Stimulated activated CD8-positive, alpha-beta memory T cell treated with anti-CD3 and anti-CD28 coated beads, Interleukin-2, amount 100 ng/mL, for 1 hour (primary cell): ENCODE measurements at places on chromosomes 1 and 21.

GRCh38 chr1:30724655-30725421 is 1.5 kb upstream of the MATN1 start:
- no peak for DNase-seq

DNA sequence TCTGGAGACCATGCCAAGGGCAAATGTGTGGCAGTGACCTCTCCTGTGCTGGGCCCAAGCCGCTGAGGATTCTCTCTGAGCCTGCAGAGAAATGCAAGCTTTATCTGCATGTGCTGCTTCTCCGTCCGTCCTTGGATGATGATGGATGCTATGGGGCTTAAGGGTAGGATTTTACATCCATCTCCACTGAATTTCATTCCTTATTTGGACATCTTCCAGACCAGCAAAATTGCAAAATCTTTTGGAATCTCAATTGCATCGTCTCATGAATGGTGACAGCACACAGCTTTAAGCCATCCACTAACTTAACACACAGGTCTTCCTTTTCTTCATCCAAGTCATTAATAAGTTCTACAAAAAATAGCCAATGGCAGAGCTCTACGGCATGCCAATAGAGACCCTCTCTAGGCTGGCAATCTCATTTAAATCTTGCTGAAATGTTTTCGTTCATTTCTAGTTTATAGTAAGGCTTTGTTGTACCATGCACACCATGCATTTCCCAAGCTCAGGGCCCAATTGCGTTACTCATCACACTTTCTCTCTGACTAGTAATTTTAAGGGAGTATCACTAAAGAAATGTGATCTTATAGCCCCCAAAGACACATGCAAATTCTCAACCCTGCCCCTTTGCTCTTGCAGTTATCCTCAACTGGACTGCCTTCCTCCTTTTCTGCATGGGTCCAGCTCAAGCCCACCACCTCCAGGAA is 11.1 kb downstream of the BATF3 start:
- no peak for DNase-seq

DNA sequence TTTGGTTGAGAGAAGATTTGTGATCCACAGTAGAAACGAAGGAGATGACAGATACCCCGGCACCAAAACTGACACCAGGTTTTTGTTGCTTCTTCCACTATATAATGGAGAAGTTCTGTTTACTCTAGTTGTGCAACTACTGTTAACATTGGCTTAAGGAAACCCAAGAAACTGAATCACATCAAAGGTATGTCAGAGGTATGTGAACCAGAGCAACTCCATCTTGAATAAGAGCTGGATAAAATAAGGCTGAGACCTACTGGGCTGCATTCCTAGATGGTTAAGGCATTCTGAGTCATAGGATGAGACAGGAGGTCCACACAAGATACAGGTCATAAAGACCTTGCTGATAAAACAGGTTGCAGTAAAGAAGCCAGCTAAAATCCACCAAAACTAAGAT is 173.7 kb upstream of the CAMK1G start:
- DNase-seq, result no peak

DNA sequence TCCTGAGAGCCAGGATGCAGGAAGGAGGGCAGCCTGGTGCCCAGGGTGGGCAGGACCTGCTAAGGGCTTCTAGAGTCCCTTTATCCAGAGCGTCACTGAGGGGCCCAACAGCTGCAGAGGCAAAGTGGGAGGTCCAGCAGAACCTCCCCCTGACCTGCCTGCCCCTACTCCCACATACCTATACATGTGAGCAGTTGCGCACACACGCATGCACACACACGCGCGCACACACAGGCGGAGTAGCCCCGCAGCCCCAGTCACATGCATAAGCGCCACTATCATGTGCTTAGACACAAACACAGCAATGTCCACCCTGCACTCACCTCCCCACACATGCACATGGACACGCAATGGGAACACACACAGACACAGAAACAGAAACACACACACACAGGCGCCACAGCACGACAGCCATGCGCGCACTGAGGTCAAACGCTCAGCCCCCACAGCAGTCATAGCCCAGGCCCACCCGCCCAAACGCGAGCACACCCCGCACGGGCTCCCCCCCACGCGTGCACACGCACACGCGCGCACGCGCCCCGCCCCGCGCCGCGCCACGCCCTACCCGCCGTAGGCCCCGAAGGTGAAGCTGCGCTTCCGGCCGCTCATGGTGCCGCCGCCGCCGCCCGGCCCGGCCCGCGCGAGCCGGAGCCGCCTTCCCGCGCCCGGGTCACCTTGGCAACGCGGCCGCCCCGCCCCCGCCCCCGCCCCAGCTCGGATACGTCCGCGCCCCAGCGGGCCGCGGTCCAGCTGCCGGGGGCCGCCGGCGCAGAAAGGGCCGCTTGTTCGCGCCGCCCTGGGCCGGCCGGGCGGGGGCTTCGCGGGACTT is 17.7 kb downstream of the RAP1GAP start:
- no peak for DNase-seq

GRCh38 chr1:230868736-230869385 is 540 bp upstream of the C1orf198 start:
- no peak for DNase-seq

DNA sequence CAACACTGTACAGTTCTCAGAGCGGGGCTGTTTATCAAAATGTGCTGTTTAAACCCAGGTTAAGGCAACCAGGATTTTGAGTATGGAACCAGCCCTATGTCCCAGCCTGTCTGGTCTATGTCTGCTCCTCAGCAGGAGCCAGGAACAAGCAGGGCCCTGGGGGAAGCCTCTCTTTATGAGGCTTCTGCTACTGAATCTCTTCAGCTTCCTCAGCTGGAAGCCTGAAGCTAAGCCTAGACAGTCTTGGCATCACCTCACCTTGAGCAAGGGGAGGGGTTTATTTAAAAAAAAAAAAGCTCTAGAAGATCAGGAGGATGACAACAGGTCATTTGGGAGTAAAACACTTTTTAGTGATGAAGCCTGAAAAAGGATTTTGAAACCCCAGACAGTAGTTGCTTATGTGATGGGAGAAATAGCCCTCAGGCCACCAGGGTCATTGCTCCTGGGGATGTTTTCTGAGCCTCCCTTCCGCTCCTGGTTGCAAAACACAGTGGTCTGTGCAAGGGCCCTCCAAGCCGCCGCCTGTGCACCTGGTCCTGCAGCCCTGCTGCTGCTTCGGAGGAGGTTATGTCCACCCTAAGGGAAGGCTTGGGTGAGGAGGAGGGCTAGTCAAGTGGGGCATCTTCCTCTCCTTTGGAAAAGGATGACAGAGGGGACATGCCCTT is 21.8 kb upstream of the GRHL3 start:
- no peak for DNase-seq

GRCh38 chr1:180785291-180785690 is 127.4 kb upstream of the KIAA1614 start:
- no peak for DNase-seq

DNA sequence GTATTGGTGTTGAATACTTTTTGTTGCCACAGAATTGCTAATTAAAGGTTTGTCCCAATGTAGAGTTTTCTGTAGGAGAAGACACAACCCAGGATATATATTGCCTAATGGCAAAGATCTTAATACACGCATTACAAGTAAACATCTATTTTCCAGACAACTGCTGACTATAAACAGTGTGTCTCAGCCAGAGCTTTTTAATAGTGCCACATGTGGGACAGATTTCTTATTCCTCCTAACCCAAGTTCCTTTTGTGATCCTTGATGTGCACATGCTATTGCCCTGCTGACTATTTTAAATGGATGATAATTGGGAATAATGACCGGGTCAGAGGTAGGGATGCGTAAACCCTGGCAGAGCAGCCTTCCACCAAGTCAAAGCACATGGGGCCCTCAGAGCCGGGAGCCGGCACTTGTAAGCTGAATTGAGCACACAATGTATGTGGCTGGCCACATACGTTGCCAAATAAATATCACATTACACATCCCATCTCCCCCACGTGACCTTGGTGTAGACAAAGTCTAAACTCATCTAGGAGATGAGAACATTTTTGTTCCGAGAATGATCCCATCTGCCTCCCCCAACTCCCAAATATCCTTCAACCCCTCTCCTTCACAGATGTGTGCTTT is 209.8 kb upstream of the NFIA start:
- no peak for DNase-seq

DNA sequence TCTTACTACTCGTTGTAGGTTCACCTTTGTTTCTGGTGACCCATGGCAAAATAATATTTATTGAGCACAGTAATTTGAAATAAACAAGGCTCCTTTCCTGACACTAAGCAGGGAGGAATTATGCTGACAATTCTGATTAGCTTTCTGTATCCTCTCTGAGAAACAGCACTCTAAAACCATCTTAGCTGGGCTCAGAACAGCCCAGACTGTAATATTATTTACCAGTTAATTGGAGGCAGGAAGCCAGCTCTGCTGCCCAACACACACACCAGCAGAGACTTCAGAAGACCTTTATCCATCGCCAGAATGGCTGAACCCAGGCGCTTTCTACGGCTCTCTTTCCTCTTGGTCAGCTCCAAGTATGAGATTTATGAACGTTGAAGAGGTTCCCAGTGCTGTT is 77.6 kb upstream of the FMN2 start:
- DNase-seq, result no peak

DNA sequence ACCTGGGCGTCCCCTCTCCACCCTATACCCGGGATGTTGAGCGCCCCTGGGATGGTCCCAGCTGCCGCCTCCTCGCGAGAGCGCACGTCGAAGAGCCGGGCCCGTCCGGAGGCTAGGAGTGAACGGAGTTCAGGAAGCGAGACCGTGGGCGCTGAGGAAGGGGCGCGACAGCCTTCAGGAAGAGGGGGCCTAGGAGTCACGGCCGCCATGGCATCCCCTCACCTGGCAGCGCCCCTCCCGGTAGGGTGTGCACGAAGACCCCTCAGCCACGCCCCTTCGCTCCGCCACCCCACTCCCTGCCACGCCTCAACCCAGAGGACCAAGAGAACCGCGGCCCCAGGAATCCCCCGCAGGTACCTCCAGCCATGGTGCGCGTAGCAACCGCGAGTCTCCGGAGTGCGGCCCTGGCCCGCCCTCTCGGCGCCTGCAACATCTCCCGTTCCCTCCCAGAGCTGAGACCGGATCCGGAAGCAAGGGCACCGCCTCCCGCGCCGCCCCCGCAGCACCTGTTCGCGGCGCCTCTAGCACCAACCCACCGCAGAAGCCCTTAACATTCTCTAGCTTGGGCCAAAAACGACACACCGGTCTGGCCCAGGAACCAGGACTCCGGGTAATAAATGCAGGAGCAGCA is at the start of gene TSTD1:
Gene TSTD1, minus strand, starts transcription at position 442 of the 631 bp plus-strand sequence. Its CDS starts 75 bp downstream, at position 367.
- peak; percentile 73 for DNase-seq

- DNase-seq, result peak; percentile 56
Measured at GRCh38 chr1:248862998-248863881, 4.4 kb upstream of the ZNF692 start.

GRCh38 chr1:37317870-37318467 is 156.4 kb upstream of the ZC3H12A start:
- DNase-seq, result no peak

DNA sequence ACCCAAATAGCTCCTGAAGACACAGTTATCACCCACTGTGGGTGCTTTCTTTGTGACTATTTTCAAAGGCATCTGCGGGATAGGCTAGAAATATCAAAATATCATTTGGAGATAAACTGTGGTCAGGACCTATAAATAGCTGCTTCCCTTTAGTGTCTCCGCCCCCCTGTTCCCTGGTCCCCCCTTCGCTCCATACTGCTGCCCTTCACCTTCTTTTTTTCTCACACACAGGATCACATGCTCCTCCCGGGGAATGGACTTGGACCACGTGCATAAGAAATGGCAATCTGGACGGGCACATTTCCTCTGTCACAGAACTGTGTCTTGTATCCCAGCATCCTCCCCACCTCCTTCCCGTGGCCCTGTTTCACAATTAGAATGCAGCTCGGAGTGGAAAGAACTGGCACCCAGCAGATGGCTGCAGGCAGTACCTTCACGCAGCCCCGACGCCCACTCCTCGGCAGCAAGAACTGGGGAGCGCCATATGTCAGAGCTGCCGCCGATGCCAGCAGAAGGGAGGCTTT is 68.8 kb upstream of the SSX2IP start:
- no peak for DNase-seq

- DNase-seq, result no peak
Measured at GRCh38 chr21:45806042-45806441, 162.5 kb downstream of the PCBP3 start.

GRCh38 chr1:107934578-107934977 is 30.4 kb downstream of the VAV3 start:
- DNase-seq, result no peak

DNA sequence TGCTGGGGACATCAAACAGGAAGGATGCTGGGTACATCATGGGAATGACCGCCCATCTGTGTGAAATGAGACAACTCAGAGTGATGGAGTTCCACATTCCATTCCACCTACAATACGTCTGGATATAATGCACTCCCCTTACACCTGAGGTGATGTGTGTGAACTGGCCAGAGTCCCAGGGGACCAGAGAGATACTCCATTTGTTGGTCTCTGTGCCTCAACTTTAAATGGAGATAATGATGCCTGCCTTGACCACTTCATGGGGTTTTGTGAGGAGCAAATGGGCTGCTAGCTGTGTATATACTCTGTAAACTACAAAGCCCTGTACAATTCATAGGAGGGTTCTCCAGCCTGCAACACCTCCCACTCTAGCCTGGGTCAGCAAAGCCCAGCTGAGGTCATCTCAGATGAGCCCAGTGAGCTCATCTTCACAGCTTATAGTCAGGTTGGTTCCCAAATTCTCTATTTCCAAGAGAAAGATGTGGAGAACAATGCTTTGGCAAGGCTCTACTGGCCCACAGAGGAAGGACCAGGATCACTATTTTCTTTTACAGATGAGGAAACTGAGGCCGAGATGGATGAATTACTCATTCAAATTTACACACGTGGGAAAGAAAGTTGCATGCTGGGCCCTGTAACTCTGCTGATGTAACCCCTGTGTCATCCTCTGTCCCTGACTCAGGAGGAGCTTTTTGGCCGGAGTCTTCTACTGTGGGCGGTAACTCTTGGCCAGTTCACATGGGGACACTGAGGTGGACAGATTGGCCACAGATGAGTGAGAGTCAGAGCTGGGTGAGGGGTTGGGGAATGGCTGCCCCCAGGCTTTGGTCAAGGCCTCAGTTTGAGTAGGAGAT is 105.6 kb upstream of the GCLM start:
- no peak for DNase-seq

DNA sequence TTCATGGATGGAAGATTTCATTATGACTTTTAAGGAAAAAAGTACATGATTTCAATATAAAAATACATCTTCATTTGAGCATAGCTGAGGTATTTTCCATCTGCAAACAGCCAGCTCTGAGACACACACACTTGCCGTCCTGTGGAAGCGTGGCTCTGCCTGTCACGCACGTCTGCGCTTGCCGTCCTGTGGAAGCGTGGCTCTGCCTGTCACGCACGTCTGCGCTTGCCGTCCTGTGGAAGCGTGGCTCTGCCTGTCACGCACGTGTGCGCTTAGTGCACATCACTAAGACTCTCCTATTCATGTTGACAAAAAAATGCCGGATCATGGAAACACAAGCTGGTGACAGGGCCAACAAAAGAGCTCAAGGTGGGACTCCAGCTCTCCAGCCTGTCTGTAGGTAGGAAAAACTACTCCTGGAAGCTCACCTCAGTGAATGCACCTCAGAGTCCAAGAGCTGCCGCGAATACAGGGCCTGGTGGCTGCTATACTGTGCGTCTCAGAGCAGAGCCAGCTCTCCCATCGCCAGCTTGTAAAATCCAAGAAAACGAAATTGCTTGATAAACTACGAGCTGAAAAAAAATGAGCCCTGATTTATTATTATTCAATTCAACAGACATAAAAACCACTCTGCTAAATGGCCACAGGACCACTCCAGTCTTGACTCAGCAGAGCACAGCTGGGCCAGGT is 69.3 kb downstream of the SLC37A1 start:
- no peak for DNase-seq

- DNase-seq, result no peak
Measured at GRCh38 chr1:223010582-223011504, 132.2 kb downstream of the TLR5 start.
